ENCODE measurements at places on chromosomes 11 and 22.

- DNase-seq = no peak
These were observed 391.1 kb downstream of the TENM4 start for GRCh38 chr11:79049741-79050179.

DNA sequence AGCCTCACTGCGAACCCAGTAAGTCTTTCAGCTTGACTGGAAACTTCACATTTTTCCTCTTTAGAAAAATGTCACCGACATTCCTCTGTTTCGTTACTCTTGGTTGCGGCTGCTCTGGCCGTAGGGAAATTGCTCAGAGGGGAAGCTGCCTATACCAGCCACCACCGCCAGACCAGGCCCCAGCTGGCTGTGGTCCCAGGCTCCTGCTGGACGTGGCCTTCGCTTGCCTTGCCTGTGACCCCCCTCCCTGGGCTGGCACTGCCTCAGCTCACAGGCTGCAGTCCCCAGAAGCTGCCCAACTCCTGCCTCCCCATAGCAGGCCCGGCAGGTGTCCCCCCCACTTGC, 197.8 kb downstream of the MN1 start:
- no peak for DNase-seq

- no peak for DNase-seq
These were observed 42.6 kb downstream of the CHST1 start for GRCh38 chr11:45622861-45623260.

GRCh38 chr11:66339162-66339675, 3.0 kb upstream of the RIN1 start:
- no peak for DNase-seq

- no peak for DNase-seq
These were observed 98.0 kb downstream of the SLC36A4 start for GRCh38 chr11:93099806-93100205.

GRCh38 chr11:29629286-29629685, 387.5 kb downstream of the KCNA4 start:
- no peak for DNase-seq

- DNase-seq = no peak
These were observed 118.3 kb upstream of the SOX6 start for GRCh38 chr11:16474659-16475058.

DNA sequence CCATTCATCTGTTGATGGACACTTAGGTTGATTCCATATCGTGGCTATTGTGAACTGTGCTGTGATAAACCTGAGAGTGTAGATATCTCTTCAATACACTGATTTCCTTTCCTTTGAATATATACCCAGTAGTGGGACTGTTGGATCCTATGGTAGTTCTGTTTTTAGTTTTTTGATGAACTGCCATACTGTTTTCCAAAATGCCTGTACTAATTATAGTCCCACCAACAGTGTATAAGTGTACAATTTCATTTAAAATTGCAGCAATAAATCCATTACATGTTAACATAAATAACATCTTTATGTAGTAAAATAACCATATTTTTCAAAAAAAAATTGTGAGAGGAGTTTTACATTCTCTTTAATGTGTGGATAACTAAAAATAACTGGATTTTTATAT, 65.0 kb upstream of the SYT9 start:
- DNase-seq = no peak

DNA sequence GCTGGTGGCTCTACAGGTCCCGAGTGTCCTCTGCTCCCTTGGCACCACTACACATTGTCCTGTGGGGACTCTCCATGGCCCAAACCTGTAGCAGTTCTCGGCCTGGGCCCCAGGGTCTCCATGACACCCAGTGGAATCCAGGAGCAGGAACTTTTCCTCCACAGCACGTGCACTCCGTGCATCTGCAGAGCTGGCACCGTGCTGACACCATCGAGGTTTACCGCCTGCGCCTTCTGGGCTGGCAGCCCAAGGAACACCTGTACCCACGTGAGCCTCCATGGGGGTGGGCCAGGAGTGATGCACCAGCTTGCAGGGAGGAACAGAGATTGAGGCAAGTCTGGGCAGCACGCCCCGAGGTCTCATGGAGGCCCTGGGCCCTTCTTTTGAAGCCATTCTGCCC, 25.2 kb downstream of the TSPAN32 start:
- no peak for DNase-seq

- no peak for DNase-seq
These were observed 420 bp upstream of the TRIM44 start for GRCh38 chr11:35662061-35662648.

GRCh38 chr11:78635814-78636506, 61.3 kb upstream of the NARS2 start:
- no peak for DNase-seq

DNA sequence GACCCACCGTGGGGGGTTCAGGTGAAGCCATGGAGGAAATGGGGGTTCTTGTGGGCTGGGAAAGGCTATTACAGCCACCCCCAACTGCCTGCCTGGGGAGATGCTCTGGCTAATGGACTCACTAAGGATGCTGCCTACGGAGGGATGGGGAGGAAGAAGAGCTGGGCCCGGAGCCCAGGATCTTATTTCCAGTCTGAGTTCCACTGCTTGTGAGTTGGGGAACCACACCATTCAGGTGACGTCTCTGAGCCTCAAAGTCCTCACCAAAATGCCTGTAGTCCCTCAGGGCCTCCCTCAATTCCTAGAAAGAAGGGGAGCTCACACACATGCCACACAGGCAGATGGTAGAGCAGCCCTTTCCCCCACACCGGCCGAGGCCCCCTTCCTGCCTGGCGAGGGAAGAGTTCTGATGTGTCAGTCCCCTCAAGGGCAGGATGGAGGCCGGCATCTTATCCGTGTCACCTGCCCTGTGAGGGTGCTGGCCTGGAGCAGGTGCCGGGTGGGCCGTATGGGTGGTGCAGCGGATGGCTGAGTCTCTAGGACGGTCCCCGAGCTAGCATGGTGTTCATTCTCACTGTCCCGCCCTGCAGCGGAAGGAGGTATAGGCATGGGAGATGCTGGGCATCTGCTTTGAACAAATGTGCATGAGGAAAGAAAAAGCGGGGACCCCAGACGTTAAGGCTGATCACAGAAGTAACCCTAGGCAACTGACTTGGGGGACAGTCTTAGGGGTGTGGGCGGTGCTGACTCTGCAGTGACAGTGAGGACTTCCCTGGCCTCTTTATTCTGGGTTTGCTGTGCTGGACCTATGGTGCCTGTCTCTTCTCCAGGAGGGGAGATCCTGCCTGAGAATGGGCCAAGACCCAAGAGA, 15.7 kb downstream of the MRGPRF start:
- no peak for DNase-seq

Measured in central memory CD8-positive, alpha-beta T cell (primary cell).